ENCODE measurements at places on chromosomes 2 and 18.

GRCh38 chr2:218284106-218284811 lies 8.0 kb downstream of the TMBIM1 start:
- DNase-seq = peak; percentile 36

GRCh38 chr2:189412330-189412953 lies 28.8 kb upstream of the WDR75 start:
- DNase-seq = peak; percentile 4

DNA sequence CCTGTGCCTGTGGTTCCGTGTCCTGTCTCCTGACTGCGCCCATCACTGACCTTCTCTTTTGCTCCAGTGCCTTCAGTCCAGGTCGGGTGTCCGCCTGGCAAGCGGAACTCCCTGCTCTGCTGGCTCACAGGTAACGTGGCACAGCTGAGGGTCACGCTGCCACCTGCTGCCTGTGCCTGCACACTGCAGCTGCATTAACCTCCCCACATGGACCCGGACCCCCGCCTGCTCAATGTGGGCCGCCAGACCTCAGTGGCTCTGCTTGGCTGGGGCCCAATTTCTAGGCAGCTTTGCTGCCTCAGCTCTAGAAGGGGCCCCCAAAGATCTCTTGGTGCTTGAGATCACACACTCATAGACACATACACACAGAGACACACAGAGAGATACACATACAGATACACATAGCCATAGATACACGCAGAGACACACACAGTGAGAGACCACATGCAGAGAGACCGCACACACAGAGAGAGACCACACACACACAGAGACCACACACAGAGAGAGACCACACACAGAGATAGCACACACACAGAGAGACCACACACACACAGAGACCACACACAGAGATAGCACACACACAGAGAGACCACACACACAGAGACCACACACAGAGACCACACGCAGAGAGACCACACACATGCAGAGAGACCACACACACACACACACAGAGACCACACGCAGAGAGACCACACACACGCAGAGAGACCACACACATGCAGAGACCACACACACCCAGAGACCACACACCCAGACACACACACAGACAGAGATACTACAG lies 14.9 kb upstream of the CNNM3 start:
- peak; percentile 46 for DNase-seq

GRCh38 chr18:25350489-25351251 lies 1.3 kb downstream of the ZNF521 start:
- DNase-seq = no peak

- no peak for DNase-seq
These were observed 66.5 kb upstream of the SLC1A4 start for GRCh38 chr2:64922482-64923384.

DNA sequence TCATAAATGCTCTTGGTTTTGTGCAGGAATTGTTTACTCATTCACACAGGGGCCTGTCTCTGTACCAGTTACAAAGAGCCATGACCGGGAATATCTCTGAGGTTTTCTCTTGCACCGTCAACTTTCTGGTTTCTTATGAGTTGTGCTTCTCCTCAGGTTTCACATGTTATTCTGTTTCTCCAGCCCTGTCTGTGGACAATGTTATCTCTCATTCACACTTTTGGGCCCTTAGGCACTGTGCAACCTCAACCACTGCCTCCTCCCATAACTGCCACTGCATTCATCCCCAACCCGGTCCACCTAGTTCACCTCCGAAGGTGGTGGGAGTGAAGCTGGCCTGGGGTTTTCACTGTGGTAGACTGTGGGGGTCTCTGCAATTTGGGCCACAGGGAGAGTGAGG lies 22.5 kb upstream of the NEDD4L start:
- DNase-seq = no peak

DNA sequence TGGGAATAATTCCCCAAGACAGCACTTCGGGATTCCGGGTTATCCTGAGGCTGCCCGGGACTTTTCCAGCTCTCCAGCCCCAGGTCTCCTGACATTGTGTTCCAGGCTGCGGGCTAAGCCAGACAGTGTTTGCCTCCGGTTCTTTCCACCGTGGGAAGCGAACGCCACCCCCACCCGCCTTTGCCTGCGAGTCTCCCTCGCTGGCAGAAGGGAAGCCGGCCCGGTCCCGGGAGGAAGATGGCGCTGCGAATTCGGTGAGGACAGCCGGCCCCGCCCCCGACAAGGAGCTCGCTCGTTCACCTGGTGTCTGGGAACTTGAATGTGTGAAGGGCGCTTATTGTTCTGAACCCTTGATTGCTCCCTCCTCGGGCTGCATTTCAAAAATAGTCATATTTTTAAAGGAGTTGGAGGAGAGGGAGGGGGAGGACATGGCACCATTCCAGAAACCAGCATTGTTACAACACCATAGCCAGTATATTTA lies 2.9 kb downstream of the LRATD1 start:
- DNase-seq = no peak

GRCh38 chr2:12304564-12305171 lies 412.1 kb upstream of the TRIB2 start:
- DNase-seq = no peak
